ENCODE measurements at places on chromosomes 12 and 14.

DNA sequence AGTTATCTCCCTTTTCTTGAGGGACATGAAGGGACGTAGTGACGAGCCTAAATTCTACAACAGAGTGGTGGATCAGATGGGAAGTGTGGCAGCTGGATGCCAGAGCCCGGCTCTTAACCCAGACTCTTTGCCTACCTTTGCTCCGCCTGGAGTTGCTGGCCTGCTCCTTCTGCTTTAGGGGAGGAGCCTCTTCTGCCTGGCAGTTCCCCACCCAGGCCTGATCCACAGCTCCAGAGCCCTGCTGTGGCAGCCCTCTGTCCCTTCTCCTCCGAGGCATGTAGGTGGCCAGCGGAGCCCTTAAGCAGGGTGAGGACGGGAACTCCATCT is 2.3 kb upstream of the PRPH start:
- no peak for DNase-seq

DNA sequence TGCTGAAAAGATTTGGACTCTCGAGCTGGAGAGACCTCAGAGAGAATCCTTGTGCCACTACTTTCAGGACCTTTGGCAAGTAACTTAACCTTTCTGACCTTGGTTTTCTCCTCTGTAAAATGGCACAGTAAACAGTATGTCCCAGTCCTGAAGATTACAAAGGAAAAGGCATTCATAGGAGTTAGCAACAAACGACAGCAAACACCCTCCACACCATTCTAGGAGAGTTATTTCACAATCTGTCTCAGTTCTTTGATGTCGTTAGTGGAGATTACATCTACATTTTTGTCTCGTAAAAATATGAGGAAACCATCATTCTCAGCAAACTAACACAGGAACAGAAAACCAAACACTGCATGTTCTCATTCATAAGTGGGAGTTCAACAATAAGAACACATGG is 205.7 kb downstream of the ITPR2 start:
- no peak for DNase-seq

DNA sequence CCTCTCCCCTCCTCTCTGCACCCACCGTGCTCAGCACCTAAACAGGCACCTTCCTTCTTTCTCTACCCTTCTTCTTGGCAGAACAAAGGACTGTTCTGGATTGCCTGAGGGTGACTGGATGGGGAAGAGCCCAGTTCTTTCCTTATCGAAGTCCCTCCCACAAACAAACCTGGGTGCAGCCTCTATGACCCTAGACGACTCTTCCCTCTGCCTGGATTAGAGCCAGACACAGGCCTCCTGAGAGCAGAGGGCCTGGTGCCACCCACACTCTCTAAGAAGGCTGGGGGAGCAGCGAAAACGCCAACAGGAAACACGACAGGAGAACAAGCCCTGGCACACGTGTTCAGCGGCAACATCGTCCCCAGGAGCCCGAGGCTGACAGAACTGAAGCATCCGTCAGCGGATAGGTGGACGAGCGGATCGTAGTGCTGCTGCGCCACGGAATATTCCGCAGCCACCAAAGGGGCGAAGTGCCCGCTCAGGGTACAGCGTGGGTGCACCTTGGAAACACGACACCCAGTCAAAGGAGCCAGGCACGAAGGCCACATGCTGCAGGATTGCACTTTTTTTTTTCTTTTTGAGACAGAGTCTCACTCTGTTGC is 38.0 kb downstream of the RIMBP2 start:
- no peak for DNase-seq

DNA sequence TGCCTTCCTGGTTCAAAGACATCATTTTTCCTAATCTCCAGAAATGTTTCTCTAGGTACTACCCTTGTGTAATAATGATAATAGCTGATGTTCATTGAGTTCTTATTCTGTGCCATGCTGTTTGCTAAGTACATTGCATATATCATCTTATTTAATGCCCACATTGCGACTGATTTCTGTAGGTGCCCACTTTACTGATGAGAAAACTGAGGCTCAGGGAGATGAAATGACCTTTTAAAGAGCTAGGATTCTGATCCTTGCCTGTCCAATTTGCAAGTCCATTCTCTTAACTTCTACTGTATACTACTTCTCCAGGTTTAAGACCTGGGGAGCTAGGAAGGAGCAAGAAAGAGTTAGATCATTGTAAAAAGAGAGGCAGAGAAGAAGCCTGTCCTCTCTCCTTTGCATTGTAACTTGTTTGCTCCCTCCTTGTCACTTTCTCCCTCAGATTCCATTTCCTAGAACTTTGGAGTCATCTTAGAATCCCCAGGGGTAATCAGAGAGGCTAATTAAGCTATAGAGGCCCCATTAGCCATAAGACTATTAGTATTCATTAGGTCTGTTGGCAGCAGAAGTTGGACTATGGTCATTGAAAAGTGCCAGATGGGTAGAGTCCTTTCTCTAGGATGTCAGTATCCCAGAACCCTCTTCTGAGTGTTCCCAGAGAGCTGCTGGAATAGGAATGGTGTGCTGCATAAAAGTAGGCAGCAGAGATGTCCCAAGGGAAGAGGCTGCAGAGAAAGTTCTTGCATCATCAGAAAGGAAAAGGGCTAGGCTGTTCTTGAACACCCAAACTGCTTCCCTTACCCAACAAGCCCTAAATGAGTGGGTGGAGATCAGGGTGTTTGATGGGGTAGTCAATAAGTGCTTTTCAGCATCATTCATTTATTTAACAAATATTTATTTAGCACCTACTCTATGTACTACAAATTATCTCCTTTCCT is 3.1 kb downstream of the DGKA start:
- peak; percentile 53 for DNase-seq

- DNase-seq = no peak
These were observed 10.1 kb downstream of the XRCC3 start for GRCh38 chr14:103705118-103705503.

DNA sequence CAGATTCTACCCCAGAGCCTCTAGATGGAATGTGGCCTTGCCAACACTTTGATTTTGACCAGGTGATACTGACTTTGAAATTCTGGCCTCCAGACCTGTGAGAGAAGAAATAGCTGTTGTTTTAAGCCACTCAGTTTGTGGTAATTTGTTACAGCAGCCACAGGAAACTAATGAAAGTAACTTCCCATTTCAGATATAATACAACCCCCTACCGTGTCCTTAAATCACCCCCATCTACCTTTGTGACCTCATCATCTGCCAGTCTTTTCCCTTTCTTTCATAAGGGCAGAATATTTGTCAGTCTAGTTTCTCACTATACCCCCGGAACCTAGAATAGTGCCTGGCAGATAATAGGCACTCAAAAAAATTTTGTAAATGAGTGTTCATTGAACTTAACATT is 39.6 kb downstream of the PPP4R4 start:
- no peak for DNase-seq

DNA sequence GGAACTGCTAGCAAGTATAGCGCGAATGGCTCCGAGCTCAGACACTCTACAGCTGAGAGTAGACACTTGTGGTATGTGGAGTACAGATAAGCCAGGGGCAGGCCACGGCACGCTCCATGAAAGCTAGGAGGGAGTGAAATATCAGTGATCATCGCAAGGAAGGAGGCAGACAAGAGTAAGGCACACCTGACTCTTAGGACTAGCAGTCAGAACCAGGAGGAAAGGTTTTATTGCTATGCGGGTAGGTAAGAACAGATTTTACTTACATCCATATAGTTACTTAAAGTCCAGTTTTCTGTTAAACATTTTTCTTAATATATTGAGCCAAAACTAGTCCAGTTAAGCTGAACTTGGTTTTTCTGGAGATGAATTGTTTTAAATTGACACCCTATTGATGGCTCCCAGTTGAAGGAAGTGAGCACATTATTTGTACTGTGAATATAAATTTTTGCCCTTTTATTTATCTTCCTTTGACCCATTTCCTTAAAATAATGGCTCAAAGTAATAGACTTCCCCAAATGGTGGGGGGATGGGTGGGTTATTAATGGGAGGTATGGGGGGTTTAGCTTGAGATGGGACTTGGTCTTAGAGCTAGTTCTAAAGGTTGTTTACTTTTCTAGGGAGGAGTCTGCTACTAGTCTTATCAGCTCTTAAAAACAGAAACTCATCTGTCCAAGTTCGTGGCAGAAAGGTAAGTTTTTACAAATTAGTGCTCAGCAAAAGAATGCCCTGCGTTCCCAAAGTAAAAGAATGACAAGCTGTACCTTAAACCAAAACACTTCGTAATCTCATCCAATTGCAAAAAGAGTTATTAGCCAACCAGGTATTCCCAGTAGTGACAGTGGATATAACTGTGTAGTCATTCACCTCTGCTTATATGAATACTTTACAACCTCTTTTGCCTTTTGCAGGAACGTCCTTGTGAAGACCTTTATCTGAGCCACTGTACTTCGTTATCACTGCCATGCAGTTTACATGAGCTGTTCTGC is 5.8 kb downstream of the HNRNPA1 start:
- no peak for DNase-seq

GRCh38 chr12:59004456-59004855 is 84.2 kb upstream of the LRIG3 start:
- DNase-seq = no peak

- DNase-seq = no peak
These were observed 111.6 kb downstream of the ADGRD1 start for GRCh38 chr12:131065279-131065678.

DNA sequence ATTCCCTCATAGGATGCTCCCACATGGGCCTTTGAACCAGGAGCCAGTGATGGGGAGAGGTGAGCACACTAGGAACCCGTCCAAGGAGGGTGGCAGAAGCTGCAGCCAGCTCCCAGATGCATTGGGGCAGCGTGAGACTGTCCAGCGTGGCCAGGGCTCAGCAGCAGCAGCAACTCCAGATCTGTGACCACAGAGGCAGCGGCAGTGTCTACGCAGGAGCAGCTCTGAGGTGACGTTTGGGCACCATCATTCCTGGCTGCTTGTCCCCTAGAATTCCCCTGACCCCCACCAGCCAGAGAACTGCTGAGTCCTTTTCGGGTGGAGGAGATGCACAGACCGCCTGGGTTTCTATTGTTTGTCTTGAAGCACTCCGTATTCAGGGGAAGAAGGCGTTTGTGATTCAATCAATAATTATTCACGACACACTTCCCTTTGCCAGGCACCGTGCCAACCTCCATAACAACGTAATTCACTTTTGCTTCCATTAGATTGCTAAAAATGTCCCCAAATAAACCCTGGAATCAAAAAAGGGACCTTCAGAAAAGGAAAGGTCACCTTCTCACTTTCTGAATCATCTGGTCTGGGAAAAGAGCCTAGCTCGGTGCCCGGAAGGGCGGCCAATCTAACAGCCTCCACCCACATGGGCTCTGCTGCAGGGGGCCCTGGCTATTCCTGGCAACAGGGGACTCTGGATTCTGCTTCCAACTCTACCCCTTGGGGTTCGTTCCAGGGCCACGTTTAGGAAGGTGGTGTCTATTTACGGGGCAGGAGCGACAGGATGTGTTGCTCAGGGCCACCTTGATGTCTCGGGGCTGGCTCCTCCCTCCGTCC is 11.4 kb upstream of the BDKRB2 start:
- no peak for DNase-seq

DNA sequence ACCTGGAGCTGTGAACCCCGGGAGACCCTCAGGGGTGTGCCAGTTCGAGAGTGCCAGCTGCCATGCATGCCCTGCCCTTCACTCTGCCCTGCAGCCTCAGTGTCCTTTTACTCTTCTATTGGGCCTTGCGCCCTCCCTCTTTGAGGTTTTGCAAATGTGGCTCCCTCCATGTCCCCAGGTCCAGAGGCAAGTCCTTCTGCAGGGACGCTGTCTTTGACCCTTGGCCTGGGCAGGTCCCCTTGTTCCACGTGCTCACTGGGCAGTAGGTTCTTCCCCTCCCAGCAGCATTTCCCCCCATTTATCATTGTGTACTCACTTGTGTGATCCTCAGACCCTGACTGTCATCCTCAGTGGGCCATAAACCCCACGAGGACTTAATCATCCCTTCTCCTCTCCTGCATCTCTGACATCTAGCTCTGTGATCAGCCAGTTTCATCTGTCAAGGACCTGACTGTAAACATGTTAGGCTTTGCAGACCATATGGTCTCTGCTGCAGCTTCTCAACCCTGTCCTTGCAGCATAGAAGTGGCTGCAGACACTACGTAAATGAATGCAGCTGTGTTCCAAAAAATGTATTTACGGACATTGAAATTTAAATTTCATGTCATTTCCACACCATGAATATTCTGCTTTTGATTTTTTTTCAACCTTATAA is 36.6 kb downstream of the TSPAN9 start:
- DNase-seq = no peak

All from fibroblast of skin of scalp (primary cell).